ENCODE measurements at places on chromosomes 2 and 18. TPM values are rescaled to one million over a fixed set of nuclear protein-coding genes. Genes with fewer than 3 reads are reported as not detected.

DNA sequence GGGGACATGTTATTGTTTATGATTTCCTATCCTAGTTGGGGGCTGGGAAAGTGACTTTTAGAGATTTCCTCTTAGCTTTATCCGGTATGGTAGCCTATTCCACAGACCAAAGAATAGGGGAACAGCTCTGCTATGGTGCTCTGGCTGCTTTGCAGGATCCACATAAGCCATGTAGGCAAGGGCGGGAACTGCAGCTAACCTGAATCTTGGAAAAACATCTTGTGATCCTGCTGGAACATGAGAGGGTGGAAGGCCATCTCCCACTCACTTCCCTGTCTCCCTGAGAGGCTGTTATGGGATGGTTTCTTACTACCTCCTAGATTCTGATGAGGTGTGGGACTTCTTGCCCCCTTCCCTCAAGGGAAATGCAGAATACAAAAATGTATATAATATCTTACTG lies 2.0 kb upstream of the DARS1 start:
- no peak for DNase-seq

Gene DNAJC5G
- total RNA-seq = not detected

Gene GYPC
- total RNA-seq = 26.6 TPM

Gene ABCG5
- total RNA-seq = not detected

GRCh38 chr2:168254158-168254935 lies 7.0 kb upstream of the STK39 start:
- DNase-seq = no peak

Gene CFC1
- total RNA-seq = 64.6 TPM

- no peak for DNase-seq
Measured at GRCh38 chr2:106020821-106021661, 173.1 kb downstream of the UXS1 start.

GRCh38 chr2:72004201-72004915 lies 143.3 kb downstream of the CYP26B1 start:
- no peak for DNase-seq

- no peak for DNase-seq
Measured at GRCh38 chr2:392181-392925, 104.5 kb upstream of the ALKAL2 start.

GRCh38 chr18:78431606-78432005 lies 548.0 kb upstream of the SALL3 start:
- no peak for DNase-seq
